ENCODE measurements at places on chromosomes 1 and 21.

GRCh38 chr1:111145963-111146768 is 6.1 kb downstream of the CEPT1 start:
- DNase-seq = no peak

GRCh38 chr21:44258056-44258725 is 3.5 kb downstream of the DNMT3L start:
- DNase-seq = no peak

DNA sequence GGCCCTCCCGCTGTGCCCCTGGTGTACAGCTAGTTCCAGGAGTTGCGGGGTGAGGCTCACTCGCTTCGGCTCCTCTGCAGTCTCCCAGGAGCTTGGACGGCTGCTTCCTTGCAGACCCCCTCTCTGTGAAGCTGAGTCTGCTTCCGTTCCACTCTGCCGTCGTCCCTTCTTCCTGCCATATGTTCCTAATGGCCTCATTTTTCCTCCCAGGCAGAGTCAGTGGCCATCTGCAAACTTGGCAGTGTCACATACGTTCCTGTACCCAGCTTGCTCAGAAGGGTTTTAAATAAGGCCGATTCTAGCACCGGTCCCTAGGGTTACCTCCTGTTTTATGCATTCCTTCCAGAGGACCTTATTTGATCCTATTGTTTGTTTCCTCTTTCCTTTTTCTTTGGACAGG is 21.3 kb downstream of the ACTL8 start:
- DNase-seq = no peak

DNA sequence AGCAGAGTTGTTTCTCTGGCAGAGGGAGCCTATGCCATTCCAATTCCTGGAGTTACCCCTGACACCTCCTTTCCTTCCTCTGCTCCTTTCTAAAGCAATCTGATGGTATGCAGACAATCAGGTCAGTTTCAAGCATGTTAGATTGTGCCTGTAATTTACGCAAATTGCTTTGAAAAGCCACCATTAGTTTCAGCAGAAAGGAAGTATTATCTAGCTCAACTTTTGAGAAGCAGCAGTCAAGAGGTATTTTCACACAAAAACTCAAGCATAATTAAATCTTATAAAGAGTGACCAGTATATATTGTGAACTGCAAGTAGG is 2.2 kb downstream of the ERRFI1 start:
- no peak for DNase-seq

DNA sequence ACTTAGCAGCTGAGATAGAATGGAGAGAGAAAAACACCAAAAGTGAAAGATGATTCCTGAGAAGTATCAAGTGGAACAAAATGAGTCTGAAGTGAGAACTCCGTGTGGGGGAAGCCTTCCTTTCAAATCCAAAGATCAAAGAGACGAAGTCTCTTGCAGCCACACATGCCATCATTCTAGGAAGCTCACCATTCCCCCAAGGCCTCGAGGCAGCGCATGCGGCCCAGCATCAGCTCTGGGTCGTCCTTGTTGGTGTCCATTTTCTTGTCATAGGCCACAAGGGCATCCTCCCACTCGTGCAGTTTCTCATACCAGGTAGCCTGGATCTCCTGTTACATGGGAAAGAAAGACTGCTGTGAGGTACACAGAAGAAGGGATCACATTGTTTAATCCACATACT is 32.2 kb upstream of the ANGPTL7 start:
- DNase-seq = no peak

- DNase-seq = no peak
These were observed 82.4 kb upstream of the PLPPR4 start for GRCh38 chr1:99181892-99182291.

DNA sequence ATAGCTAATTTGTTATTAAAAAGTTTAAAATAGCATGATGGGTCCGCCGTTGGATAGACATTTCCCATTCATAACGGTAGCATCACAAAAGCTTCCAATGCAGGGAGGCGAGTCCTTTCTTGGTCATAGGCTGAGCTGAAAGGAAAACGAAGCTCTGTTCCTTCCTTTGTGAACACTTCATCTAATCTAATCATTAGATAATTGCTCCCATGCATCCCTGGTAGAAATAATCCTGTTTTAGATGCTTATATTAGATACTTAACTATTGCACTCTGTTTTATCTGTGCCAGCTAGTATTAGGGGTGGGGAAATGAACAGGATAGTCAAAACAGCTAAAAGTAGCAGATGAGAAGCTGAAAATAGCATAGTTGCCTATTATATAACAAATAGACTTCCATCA is 215.0 kb downstream of the SLC35F3 start:
- no peak for DNase-seq

GRCh38 chr1:226912587-226913176 is 27.4 kb upstream of the COQ8A start:
- peak; percentile 57 for DNase-seq

- DNase-seq = no peak
These were observed 15.2 kb downstream of the SAMD11 start for GRCh38 chr1:938711-939489.

- DNase-seq = peak; percentile 41
These were observed 126.0 kb downstream of the NR5A2 start for GRCh38 chr1:200153277-200154055.

GRCh38 chr1:116333171-116334014 is 39.7 kb upstream of the ATP1A1 start:
- DNase-seq = no peak

- no peak for DNase-seq
These were observed 36.0 kb upstream of the ATP2B4 start for GRCh38 chr1:203590603-203591002.

GRCh38 chr1:248850536-248851251 is 8.2 kb downstream of the ZNF692 start:
- no peak for DNase-seq

DNA sequence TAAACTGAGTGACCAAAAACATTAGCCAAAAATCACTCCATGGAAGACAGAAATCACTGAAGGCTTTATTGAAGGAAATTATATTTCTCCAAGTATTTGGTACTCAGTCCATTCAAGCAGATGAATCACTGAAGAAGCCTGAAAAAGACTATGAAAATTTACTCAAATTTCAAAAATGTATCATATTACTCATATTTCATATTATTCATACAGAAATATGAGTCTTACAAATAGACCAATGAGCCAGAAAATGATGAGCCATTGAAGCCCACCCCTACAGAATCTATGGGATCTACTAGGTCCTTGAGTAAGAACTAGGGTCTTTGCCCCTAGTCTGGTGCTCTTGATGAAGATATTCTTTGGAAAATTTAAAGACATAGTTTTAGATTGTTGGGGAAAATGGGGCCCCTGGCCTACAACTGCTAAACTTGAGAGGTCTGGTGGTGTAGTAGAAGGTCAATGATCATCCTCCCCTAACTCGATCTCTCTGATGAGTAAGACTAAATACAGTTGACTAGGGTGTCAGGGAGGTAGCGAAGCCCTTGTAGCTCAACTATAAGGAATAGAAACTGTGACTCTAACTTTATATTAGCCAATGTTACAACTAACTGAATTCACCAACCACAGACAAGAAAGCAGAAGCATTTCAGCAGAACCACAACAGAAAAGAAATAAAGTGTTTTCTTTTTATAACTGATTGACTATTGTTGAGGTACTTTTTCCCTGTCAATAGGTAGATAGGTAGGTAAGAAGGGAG is 81.0 kb downstream of the NOTCH2 start:
- DNase-seq = no peak

GRCh38 chr1:74712881-74713280 is 20.0 kb downstream of the CRYZ start:
- DNase-seq = no peak

- DNase-seq = no peak
These were observed 39.9 kb upstream of the TSPEAR start for GRCh38 chr21:44751186-44751798.

- no peak for DNase-seq
These were observed 64.6 kb downstream of the CAPN2 start for GRCh38 chr1:223776826-223777454.

- no peak for DNase-seq
These were observed 160.2 kb downstream of the DHRS3 start for GRCh38 chr1:12457771-12458170.

GRCh38 chr1:202631076-202631923 is 79.0 kb downstream of the SYT2 start:
- DNase-seq = no peak

GRCh38 chr1:87084244-87084836 is 169.9 kb downstream of the HS2ST1 start:
- DNase-seq = no peak

DNA sequence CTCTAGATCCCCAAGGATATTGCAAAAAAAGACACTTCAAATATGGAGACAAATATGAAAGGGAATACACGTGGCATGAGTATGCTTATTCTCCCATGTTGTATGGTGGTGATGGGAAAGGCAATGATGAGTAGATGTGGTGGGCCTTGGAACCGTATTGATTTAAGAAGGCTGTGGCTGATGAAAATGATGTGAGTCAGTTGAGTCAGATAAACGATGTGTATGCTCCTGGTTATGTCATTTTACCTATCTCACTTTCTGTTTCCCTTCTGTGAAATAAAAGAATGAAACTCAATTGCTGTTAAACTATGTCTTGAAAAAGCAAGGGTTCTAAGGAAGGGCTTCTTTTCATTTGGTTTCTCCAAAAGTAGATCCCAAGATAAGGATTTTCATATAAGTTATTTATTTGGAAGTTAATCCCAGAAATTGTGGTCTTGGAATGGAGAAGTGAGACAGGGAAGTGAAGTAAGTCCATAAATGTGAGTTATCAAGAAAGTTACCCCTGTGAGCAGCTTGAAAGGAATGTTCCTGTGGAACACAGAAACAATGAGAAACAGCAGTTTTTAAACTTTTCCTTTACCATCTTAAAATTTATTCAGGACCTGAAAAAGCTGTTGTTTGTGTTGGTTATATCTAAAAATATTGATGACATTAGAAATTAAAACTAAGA is 292.0 kb downstream of the DUSP10 start:
- DNase-seq = no peak

GRCh38 chr1:180234369-180235076 is 4.5 kb downstream of the LHX4 start:
- no peak for DNase-seq

GRCh38 chr1:243250102-243250501 is 5.0 kb downstream of the CEP170 start:
- no peak for DNase-seq

DNA sequence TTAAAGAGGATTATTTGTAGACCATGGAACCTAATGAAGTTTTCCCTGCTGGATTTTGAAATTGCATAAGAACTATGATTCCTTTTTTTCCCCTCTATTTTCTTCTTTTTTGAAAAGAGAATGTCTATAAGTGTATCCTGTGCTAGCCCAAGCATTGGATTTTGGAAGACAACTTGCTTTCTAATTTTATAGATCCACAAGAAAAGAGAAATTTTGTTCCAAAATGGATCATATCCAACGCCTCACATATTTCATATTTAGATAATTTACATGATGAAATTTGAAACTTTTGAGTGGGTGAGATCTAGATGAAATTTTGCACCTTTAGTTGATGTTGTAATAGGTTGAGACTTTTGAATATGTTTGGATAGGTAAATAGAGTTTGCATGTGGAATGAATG is 978.7 kb downstream of the MRPL39 start:
- no peak for DNase-seq

GRCh38 chr1:42815941-42816584 is 859 bp upstream of the ERMAP start:
- DNase-seq = peak; percentile 28

- DNase-seq = no peak
These were observed 164.2 kb downstream of the TTLL7 start for GRCh38 chr1:83834621-83835264.
